ENCODE measurements at places on chromosomes 1 and 21.

DNA sequence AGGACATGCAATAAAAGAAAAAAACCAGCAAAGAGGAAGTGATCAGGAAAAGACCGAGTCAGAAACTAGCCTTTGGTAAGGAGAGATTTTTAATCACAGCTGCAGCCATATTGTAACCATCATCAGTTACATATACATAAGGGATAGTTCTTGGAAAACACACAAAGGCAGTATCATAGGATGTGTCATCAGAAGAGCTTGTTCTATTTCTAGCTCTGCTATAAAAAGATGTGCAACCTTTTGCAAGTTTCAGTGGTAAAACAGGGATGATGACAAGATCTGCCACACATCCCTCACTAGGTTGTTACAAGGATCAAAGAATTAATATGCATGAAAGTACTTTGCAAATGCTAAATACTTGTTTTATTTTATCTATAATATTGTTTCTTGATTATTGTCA is 342.0 kb downstream of the VAV3 start:
- DNase-seq = no peak

GRCh38 chr1:5381491-5381890 is 610.7 kb downstream of the NPHP4 start:
- DNase-seq = no peak

GRCh38 chr1:218565377-218565776 is 220.2 kb downstream of the TGFB2 start:
- DNase-seq = no peak

GRCh38 chr1:74470936-74471335 is 41.5 kb downstream of the LRRC53 start:
- DNase-seq = no peak

GRCh38 chr21:41425954-41426675 is at the start of gene MX1:
MX1 (plus strand) TSS chr21:41426239; CDS start chr21:41432071, 5,832 bp downstream.
- peak; percentile 85 for DNase-seq

GRCh38 chr1:95263450-95263849 is 29.4 kb downstream of the RWDD3 start:
- no peak for DNase-seq

- no peak for DNase-seq
Measured at GRCh38 chr21:42621166-42621818, 32.1 kb upstream of the PDE9A start.

GRCh38 chr1:7585216-7585907 is 185.7 kb upstream of the VAMP3 start:
- no peak for DNase-seq

DNA sequence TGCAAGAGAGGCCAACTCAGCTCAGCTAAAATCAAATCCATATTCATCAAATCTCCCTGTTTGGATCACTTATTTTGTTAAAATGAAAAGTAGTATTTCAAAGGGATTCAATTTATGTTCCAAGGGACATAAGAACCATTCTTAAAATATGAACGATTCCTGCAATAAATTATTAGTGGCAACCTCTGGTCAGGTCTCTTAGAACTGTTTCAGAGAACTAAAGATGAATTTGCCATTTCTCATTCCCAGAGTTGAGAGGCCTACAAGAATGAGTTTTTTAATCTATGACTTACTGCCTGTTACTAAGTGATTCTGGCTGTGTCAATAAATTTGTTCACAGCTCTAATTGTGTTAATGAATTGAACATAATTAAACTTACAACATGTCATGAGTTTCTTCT is 268.5 kb downstream of the SPATA17 start:
- no peak for DNase-seq

GRCh38 chr1:46039571-46040052 is 92.8 kb downstream of the PIK3R3 start:
- no peak for DNase-seq

DNA sequence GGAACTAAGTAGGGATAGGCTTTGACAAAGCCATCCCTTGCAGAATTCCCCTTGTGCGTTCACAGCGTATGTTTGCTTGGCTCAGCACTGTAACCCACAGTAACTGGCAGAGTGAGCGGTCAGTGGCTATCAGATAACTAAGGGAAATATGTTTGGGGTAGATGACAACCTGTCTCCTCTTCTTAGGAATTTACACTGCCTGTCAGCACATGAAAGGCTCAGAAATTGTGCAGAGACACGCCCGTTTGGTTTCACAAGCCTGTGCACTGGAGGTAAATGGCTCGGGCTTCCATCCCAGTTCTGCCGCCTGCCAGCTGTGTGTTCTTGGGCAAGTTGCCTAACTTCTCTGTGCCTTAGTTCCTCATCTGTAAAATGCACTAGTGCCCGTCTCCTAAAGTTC is 101.2 kb downstream of the PRDM2 start:
- DNase-seq = no peak

DNA sequence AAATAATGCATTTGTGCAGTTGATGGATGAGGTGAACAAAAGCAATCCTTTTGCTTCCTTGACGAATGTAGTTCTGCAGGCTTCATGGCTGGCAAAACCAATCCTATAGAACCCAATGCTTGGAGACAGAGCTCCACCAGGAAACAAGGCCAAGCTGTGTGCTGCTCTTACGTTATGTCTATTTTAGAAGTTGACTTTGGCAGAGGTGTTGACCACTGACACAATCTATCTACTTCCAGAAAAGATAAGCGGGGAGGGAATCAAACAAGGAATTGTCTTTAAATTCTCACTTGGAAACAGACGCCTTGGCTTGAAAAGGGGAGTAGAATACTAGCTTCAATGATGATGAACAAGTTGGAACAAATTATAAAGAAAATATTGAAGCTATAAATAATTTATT is 211.2 kb downstream of the SETD4 start:
- DNase-seq = no peak

DNA sequence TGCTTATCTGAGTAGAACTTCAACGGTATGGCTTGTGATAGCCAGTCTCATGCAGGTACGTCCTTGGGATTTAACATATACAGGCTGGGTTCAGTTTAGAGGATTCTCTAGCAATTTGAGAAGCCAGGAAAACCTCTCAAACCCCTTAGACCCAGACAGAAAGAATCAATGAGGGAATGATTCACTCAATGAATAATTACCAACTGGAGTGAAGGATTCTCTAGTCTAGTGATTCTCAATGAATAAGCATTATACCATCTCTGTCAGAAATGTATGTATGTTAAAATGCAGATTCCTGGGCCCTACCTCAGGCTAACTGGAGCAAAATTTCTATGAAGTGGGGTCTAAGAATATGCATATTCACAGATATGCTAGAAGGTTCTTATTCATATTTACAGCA is 54.5 kb upstream of the APP start:
- DNase-seq = no peak

DNA sequence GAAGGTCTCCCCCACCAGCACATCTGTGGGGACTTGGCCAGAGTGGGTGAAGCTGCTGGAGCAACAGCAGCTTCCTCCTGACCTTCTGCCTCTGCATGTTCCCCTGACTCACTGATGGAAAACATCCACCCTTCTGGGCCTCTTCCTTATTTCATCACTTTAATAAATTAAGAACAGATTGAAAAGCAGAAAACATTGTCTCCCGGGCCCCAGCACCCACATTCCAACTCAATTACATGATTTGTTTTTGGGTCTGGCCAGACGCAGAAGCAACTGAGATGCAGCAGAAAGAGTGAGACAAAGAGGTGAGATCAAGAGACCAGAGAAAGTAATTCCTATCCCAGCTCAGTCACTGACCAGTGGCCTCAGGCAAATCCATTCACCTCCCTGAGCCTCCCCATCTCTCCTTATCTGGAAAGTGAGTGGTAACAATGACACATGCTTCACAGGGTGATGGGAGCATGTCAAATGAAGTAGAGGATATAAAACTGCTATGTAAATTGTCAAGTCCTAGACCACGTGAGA is 157.1 kb downstream of the ELAVL4 start:
- no peak for DNase-seq

DNA sequence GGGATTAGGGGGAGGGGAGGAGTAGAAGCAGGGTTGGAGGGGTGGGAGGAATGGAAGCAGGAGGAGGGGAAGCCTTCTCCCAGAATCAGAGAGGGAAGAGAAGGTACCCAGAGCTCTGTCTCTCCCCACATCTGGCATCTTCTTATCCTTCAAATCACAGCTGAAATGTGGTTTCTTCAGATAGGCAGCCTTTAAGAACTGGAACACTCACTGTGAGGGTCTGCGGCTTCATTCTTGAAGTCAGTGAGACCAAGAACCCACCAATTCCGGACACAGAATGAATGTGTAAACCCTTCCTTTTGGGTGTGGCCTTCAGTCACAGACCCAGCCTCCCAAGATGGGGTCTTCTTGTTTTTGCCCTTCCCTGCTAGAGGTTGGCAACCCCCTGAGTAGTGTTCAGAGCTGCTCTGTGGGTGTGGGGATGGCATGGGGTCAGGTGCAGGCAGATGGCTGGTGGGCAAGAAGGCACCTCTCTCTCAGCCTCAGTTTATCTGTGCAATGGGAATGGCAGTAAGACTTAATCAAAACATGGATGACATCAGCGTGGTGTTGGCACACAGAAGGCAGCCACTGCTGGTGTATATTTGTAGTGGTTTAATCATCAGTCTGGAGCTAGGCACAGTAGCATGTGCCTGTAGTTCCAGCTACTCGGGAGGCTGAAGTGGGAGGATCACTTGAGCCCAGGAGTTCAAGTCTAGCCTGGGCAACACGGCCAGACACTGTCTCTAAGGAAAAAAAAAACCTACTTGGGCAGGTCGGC is 7.2 kb downstream of the FAAH start:
- DNase-seq = no peak

GRCh38 chr1:9705337-9706093 is 54.0 kb downstream of the PIK3CD start:
- DNase-seq = no peak

- no peak for DNase-seq
Measured at GRCh38 chr1:26278303-26278702, 1.6 kb upstream of the SH3BGRL3 start.

- DNase-seq = no peak
Measured at GRCh38 chr1:154972517-154973343, 1.8 kb upstream of the CKS1B start.

DNA sequence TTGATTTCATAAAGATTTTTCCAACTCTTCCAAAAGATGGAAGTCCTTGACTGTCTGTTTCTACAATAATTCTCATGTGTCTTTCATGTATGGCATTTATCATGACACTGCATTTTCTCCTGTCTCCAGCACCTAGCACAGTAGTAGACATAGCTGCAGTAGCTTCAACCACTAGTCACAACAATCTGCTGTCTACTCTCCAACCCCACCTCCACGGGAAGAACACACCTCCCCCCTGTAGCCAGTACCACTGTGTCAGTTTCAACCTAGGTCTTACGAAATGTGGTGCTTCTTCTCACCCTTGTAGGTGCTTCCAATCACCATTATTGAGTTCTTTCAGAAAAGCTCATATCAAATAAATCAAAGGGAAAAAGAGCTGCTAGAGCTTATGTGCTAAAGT is 425.1 kb upstream of the ADAMTS5 start:
- DNase-seq = no peak

DNA sequence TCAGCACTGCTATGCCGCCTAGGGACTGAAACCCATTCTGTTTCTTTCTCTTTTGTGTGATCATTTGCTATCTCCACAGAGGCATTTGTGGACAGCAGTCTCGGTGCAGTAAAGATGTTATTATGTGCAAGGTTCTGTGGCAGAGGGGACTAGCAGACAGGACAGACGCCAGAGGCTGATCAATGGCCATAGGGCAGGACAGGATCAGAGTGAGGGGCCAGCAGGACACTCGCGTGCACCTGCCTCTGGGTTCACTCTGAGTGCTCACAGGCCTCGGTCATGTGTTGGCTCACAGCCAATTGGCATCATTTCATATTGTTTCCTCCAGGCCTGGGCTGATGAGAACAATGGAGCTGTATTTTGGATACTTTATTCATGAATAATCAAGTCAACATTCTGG is 212.6 kb downstream of the TGFB2 start:
- DNase-seq = no peak

DNA sequence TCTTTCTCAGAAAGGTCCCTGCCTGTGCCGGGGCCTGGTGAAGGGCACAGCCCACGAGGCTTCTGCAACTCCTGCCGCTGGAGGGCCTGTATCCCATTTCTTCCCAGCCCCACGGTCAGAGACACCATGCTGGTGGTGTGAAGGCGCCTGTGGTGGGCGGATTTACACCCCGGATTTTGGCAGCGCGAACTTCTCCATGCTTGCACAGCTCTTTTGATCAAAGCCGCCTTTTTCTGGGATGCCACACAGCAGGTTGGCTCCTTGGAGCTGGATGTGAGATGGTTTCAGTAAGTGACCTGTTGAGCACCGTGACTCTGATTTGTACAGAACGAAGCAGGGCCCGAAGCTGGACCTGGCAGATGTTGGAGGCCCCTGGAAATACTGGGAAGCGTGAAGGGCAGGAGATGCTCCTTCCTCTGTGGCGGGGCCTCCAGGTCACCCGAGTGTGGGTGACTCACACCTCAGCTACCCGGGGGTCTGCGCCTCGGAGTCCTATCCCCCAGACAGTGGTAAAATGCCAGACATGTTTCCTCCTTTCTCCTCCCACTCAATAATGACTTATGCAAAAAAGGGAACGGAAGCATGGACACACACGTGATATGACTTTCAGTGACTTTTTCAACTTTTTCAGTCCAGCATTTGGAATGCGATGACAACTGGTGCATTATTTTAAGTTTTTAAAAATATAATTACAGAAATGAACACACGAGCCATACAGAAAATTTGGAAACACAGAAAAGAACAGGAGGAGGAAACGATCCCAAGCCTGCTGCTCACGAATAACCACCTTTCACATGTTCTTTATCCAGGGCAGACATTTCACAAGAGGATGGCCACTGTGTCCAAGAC is 9.0 kb downstream of the UMODL1 start:
- no peak for DNase-seq

DNA sequence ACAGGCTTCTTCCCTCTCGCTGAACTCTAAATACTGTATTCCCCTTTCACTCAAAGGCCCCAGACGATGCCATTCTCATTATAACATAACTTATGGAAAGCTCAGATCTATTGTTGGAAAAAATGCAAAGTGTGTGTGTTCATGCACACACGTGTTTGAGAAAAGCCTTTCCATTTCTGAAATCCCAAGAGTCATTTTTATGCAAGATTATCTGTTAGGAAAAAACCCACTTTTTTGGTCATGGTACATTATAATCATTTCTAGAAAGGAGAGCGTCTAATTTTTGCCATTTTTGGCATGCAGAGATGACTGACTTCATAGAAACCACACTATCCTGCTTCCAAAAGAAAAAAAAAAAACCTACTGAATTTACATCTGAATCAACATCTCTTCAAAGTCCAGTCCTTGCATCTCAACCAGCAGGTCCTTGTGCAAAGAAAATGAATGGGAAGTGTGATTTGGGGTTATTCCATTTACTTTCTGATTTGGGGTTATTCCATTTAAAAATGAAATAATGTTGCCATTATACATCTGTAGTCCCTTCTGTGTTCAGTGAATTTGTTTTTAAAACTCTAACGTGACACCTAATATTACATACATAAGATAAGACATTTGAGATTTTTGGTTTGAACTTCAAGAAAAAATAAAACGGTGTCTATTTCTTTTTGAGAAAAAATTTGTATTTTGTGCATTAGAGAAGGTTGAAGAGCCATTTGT is 150.3 kb downstream of the DHRS3 start:
- DNase-seq = no peak

GRCh38 chr1:189786761-189787160 is 690.9 kb downstream of the BRINP3 start:
- DNase-seq = no peak

GRCh38 chr1:2650967-2651645 is 18.3 kb upstream of the MMEL1 start:
- DNase-seq = no peak

- no peak for DNase-seq
Measured at GRCh38 chr1:248618878-248619277, 16.0 kb downstream of the OR2T11 start.
